Activated T-cell treated with anti-CD3 and anti-CD28 coated beads for 4 hours (primary cell): ENCODE measurements at places on chromosomes 4 and X.

- no peak for DNase-seq
Observed at GRCh38 chr4:151517896-151518295, 108.9 kb downstream of the FHIP1A start.

- DNase-seq, result no peak
Observed at GRCh38 chrX:50978920-50979682, 68.6 kb downstream of the BMP15 start.

- DNase-seq, result no peak
Observed at GRCh38 chrX:8868906-8869305, 67.7 kb upstream of the FAM9A start.

DNA sequence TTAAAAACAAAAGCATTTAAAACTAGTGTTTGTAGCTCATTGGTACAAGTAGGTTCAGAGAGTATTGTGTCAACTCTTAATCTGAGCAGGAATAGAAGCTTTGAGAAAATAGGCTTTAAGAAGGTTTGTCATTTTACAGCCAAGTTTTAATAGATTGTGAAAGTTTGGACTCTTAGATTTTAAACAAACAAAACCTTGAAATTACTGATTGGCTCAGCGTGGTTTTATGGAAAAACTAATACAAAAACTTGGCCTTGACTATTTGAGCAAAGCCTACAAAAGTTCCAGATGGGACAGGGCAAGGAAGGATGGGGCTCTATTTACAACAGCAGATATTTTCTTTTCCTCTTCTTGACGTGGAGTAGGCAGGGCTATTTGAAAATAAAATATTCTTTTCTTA is 16.5 kb downstream of the ZFX start:
- DNase-seq, result no peak

DNA sequence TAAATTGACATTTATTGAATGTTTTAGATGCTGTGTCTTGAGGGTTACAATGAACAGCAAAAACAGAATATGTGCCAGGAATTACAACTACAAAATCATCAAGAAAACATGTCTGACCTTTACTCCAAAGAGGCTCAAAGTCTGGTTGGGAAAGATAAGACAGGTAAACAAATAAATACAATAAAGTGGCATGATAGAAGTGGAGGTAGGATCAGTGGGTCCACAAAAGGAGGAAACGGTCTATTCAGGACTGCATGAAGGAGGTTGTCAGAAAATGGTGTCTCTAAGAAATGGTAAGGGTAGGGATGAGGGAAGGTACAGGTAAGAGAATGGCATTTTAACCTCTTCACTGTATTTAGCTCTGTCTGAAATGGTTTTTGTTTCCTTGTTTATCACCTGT is 3.8 kb downstream of the ARHGEF38 start:
- DNase-seq, result no peak

- DNase-seq, result no peak
Observed at GRCh38 chr4:188032170-188032569, 36.6 kb downstream of the ZFP42 start.

DNA sequence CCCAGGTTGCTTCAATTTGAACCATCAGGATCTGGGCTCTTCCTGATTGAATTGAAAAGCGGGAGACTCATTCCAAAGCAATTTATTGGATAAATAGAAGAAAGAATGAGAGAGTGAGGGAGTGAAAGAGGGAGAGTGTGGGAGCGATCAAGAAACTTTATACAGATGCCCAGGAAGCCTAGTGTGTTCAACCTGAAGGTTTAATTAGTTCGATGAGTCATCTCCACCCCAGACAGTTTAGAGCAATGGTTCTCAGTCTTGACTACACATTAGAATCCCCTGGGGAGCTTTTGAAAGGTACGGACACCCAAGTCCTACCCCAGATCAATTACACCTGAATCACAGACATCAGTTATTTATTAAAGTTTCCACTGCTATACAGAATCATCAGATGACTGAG is 61.5 kb downstream of the GEMIN8 start:
- no peak for DNase-seq

DNA sequence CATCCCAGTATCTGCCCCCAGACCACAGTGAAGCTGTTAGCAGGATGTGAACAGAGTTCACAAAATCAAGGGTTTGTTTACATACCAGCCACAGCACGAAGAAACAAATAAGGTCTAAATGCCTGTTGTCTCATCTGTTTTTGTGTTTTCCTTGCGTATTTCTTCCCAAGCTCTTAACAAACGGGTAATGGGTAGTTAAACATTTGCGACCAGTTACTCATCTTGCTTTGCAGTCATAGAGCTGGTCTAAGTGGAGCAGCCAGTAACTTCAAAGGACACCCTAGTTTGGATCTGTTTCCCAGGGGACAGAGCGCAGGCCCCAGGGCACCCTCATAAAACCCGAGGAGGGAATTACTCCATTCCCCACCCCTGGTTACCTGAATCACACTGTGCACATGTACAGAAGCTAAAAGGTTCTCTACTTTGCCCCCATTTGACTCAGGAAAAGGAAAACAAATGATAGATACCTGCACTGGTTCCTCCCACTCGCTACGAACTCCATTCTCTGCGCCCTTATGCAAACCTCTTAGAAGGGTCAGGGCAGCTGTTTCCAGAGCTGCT is 68.8 kb downstream of the MAML3 start:
- no peak for DNase-seq

GRCh38 chr4:99863804-99864203 is 30.4 kb downstream of the LAMTOR3 start:
- no peak for DNase-seq

DNA sequence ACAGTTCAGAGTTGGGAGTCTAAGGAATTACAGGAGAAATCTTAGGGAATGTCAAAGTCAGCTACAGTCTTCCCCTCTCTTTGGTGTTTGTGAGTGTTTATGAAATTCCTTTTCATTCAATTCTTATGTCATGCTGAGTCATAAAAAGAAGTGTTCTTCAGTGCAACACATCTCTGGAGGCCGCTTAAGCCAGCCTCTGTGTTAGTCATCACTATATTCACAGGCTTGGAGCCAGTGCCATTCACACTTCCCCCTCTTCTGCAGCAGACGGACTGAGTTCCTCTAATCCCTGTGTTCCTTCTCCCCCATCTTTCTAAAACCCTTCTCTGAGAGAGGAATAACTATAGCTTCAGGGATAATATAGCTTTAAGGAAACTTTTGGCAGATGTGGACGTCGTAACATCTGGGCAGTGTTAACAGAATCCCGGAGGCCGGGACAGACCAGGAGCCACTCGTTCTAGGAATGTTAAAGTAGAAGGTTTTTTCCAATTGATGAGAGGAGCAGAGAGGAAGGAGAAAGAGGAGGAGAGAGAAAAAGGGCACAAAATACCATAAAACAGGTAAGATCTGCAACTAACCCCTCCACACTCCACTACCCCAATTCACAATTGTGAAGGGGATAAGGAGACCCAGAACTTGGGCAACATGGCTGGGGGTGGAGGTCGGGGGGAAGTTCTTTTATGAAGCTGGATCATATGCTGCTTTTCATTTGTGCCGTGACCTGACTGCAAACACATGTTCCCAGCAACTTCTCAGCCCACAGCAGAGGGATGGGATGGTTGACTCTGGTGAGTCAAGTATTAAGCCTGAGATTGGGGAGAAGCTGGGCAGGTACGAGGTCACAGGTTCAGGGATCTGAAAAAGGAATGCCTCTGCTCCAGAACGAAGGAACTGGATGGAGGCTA is at the start of gene SRPX2:
Gene SRPX2, plus strand, starts transcription at position 244 of the 905 bp plus-strand sequence. CDS start 2,124 bp downstream, outside the sequence.
- DNase-seq, result no peak
